ENCODE measurements at places on chromosomes 3 and 15.

GRCh38 chr3:63228087-63228486 is 50.0 kb upstream of the SYNPR start:
- no peak for DNase-seq

DNA sequence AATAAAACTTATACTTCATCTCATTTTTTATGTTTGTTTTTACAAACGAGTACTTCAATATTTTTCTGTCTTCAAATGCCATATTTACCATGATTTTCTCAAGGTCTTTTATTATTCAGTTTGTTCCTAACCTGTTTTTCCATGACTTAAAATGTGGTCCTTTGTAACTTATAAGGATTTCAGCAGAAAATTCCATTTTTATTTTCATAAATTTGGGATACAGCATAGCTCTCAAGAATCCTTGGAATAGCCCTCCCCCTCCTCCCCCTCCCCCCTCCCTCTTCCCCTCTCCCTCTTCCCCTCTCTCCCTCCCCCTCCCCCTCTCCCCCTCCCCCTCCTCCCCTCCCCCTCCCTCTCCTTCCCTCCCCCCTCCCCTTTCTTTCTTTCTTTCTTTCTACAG is 14.9 kb upstream of the STX19 start:
- DNase-seq = no peak

DNA sequence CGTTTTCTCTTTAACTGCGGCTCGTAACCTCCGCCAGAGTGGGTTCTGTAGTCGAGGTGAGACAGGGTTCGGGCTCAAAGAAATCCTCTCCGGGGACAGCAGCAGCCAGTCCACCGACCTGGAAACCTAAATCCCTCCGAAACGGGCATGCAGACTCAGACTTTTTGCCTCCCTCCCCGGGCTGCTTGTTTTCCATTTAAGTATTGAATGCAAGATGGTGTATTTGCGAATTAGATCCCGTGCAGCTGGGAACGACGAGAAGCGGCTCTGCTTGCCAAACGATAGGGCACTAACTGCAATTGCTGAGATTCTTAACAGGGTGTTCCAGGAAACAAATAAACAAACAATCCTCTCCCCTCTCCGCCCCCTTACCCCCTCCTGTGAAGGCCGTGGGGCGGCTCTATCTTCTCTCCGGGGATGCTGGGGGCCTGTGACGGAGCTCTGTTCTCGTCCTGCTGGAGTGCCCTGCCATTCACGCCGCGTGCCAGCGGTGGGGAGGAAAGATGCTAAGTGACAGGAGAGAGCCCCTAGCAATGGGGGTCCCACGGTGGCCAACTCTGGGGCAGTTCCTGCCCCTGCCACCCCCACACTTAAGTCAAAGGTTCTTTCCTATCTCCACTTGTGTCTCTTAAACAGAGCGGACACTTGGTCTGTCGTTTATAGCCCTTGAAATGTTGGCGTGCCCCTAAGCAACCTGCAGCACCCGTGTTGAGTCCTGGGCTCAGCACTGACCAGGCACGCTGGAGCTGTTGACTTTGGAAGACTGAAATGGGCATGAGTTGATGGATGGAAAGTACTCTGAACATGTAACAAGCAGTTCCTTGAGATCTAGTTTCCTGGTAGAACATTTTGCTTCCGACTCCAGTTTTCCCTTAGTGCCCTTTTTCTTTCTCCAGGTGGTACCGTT is 1.3 kb upstream of the ETV5 start:
- DNase-seq = no peak

- no peak for DNase-seq
Observed at GRCh38 chr15:66999046-66999968, 66.1 kb upstream of the SMAD3 start.

DNA sequence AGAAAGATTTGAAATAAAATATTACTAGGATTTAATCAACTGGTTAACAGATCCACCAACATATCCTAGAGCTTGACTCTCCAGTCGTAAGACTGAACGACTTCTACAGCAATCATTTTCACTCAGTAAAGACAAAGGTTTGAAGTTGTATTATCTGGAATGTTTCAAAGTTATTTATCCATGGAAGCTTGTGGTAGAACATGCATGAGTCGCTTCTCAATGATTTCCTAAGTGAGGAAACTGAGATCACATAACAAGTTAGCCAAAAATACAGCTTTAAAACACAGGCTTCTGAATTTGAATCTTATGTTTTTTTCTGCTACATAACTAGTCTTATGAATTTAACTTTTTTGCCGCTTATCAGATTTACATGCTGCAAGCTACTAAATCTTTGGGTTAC is 241.8 kb downstream of the FOXP1 start:
- DNase-seq = no peak

DNA sequence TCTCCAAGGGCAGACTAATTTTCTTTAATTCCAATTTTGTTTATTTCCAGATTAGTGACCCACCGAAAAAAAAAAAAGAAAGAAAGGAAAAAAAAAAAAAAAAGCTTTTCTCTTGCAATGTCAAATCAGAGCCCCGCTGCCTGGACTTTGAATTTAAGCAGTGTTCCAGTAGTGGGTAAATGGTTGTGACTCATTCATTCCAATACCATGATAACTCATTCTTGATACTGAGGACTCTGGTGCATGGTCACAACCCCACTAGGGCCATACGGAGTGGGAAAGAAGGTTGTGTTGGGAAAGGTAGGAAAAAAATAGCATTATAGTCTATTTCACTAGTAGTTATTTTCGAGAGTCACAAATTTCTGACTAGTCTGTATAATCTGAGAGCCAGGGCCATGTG is 59.1 kb upstream of the COL8A1 start:
- no peak for DNase-seq

DNA sequence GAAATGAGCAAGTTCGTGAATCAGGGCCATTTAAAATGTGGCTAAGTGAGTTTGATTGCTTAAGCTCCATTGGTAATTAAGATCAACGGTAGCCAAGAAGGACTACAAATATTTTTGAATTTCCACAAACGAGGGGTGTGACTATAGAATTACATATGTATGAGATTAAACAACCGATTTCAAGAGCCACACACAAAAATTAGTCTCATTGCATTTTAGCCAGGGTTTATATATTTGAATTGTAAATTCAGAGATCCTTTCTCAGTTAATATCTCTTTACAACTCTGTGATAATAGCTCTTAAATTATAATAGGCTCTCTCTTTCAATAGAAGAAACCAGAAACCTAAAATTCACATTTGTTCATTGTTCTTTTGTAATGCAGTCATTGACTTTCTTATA is 325.6 kb upstream of the ICE2 start:
- DNase-seq = no peak

- no peak for DNase-seq
Observed at GRCh38 chr3:104879919-104880318, 486.8 kb upstream of the ALCAM start.

DNA sequence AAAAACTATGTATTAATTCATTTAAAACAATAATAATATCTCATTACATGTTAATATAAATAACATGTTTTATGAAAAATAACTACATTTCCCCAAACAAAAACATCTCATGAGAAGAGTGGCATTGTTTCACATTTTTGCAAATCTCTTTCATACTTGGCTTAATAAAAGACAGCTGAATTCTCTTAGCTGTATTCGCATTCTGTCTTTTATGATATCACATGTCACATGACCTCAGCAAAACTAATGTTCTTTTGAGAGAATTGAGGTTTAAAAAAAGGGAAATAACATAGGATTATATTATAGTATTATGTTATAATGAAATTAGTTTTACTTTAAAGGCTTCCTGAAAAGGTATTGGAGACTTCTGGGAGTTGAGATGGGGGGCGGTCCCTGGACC is 48.4 kb upstream of the SPPL2A start:
- no peak for DNase-seq

DNA sequence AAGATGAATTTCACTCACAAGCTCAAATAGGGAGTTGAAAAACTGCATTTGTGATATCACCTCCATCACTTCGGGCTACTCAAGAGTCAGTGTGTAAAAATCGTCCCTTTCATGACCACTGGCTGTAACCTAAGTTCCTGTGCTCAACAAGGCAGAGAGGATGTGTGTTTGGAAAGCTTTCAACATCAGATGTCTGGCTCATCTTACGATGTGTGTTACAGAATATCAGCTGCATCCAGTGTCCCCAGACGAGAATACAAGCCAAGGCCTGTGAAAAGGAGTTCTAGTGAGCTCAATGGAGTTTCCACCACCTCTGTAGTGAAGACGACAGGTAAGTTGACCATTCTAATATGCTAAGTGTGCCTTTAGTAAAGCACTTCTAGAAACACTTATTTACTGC is 65.5 kb upstream of the ADAMTSL3 start:
- no peak for DNase-seq

DNA sequence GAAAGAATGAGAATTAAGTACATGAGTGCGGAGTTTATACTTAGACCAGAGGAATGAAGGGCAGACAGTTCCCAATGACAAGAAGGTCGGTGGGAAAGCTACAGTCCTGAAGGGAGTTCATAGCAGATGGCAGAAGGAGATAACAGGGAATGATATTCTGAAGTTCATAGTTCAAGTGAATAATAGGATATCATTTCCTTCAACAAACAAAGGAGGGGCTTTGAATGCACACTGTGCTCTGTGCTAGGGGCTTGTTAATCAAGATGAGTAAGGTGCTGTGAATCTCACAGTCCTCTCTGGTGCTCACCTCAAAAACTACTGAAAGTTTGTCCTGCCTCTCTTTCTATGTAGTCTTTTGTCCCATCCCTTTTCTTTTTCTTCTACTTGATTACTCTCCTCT is 41.9 kb downstream of the SIDT1 start:
- no peak for DNase-seq

- DNase-seq = no peak
Observed at GRCh38 chr3:50582083-50582482, 12.8 kb downstream of the HEMK1 start.

GRCh38 chr3:67518236-67518635 is 136.2 kb downstream of the SUCLG2 start:
- DNase-seq = no peak

- DNase-seq = peak; percentile 48
Observed at GRCh38 chr3:58009026-58009748, 965 bp downstream of the FLNB start.

DNA sequence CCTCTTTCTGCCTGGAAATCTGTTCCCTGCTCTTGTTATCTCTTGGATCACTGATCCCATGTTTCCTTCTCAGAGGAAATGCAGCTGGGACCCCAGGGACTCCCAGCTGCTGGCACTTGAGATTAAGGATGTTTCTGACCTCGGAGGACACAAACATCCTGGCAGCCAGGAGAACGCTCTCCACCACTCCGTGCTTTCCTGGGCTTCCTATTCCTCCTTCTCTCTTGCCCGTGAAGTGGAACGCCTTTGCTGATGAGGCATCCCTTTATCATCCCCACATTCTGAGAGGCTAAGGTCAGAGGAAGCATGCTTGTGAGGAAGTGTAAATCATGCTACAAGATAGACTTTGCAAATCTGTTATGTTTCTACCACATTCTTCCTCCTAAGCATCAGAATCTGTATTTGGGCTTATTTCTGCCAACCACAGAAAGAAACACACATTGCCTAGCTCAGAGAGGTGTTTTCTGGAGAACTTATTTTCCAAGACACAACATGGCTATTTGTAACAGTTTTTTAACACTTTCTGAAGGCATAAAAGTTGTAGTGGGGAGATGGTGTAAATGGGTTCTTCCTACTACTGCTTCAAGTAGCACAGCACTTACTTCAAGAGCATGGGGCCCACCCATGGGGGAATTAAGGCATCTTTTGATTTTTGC is 25.6 kb upstream of the LDHAL6B start:
- DNase-seq = no peak

- peak; percentile 80 for DNase-seq
Observed at GRCh38 chr3:187740421-187741399, 4.6 kb downstream of the BCL6 start.

DNA sequence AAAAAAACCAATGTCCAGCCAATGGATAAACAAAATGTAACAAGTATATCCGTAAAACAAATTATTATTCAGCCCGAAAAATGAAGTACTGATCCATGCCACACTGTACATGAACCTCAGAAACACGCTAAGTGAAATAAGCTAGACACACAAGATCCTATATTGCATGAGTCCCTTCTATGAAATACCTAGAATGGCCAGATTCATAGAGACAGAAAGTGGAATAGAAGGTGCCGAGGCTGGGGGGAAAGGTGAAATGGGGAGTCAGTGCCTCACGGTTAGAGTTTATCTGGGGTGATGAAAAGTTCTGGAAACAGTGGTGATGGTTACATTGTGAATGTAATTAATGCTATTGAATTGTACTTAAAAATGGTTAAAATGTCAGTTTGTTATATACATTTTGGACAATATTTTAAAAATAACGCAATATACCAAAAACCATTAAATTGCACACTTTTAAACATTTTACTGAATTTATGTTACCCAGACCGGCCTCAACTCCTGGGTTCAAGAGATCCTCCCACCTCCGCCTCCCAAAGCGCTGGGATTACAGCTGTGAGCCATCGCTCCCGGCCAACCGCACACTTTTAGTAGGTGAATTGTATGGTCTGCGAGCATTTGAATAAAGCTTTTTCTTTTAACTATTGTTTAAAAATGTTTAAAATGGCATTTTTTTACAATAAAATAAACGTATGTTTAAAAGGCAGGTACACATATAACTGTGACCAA is 2.1 kb downstream of the RNF168 start:
- DNase-seq = peak; percentile 27

DNA sequence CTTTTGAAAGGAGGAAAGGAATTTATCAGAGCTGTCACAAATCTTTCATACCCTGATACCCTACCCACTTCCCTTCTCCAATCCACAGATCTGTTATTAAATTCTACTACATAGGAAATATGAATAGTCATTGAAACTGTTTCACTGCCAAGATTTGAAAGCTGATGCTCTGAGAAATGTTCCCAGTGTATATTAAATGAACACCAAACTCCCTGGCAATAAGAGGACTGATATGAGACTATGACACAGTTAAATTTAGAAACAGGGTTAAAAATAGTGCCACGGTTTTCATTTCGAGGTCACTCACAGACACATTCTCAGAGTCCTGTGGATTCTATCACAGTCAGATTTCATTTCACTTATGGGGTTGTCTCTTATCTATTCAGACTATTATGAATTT is 27.2 kb upstream of the GBE1 start:
- no peak for DNase-seq

- peak; percentile 62 for DNase-seq
Observed at GRCh38 chr3:52240059-52240885, 1.3 kb upstream of the TWF2 start.

GRCh38 chr3:98497381-98497780 is at the start of gene OR5K2:
TSS of gene OR5K2 (plus strand) at chr3:98497681. CDS start at chr3:98497681, 0 bp downstream.
- no peak for DNase-seq

DNA sequence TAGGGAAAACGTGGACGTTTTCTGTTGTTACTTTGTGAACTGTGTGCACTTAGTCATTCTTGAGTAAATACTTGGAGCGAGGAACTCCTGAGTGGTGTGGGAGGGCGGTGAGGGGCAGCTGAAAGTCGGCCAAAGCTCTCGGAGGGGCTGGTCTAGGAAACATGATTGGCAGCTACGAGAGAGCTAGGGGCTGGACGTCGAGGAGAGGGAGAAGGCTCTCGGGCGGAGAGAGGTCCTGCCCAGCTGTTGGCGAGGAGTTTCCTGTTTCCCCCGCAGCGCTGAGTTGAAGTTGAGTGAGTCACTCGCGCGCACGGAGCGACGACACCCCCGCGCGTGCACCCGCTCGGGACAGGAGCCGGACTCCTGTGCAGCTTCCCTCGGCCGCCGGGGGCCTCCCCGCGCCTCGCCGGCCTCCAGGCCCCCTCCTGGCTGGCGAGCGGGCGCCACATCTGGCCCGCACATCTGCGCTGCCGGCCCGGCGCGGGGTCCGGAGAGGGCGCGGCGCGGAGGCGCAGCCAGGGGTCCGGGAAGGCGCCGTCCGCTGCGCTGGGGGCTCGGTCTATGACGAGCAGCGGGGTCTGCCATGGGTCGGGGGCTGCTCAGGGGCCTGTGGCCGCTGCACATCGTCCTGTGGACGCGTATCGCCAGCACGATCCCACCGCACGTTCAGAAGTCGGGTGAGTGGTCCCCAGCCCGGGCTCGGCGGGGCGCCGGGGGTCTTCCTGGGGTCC is at the start of gene TGFBR2:
Gene TGFBR2 (plus strand): TSS at position 301 of the 731 bp plus-strand sequence. CDS start 283 bp downstream, at position 584.
- DNase-seq = peak; percentile 90

All from activated CD4-positive, alpha-beta T cell treated with anti-CD3 and anti-CD28 coated beads, Interleukin-2, amount 50 U/mL, for 48 hours (primary cell).